ENCODE measurements at places on chromosomes 2 and 18. TPM values are rescaled to one million over a fixed set of nuclear protein-coding genes. Genes with fewer than 3 reads are reported as not detected.

Gene TUBA3E
- not detected for total RNA-seq

Gene LYPD6
- 1.6 TPM for total RNA-seq

Gene NBAS
- total RNA-seq = 87.3 TPM

DNA sequence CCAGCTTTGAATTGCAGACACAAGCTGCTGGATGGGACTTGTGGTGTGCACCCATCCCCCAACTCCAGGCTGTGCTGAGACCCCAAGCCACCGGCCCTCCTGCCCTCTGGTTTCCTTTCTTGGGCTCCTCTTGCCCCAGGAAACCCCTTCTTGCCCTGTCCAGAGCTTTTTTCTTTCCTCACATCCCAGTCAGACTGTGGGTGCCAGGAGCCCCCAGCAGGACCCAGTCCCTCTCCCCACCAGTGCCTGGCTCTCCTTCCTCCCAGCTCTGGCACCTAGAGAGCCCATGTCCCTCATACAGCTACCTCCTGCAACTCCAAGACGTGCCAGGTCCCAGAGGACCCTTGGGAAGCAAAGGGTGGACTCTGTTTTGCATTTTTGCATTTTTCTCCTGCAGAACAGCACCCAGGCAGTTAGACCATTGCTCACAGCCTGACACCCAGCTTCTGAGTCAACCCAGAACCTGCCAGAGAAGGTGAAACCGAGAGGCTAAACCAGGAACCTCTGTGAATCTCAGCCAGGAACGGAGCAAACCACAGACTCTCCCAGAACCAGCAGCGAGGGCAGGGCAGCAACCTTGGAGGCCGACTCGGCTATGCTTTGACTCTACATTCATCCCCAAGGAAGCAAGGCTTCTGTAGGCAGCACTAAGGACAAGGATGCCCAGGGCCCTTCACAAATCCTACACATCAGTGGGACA, 221.1 kb downstream of the ANAPC1 start:
- peak; percentile 56 for DNase-seq

DNA sequence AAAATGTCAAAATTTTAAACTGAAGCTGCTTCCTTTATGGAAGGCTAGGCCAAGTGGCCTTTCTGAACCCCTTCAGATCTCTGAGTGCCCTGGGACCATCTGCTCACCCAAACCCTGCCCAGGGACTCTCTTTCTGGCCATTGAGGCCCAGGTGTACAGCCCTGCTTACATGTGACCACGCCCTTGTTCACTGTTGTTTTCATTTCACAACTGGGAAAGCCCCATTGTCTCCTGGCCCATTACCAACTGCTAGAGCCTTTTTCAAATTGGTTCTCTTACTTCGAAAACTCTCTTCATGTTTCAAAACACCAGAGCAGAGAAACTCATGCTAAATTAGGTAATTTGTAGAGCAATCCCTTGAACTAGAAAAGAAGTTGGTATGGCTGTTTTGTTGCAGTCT, 219.5 kb upstream of the TANK start:
- peak; percentile 56 for DNase-seq

Gene RND3
- total RNA-seq = 208 TPM

DNA sequence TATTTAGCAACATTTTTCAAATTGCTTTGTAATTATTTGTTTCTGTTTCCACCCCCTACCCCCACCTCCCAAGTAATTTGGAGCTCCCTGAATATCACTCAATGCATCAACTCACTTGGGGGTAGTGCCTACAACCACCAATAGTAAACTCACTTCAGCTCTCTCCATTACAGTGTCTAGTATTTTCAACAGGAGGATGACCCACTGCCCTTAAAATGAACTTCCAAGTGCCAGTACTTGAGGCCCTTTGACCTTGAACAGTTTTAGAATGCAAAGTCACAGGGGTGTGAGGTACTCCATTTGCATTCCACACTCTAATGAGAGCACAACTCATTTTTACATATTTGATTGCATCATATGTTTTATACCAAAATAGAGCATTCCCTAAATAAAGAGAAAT, 523.0 kb downstream of the ERBB4 start:
- no peak for DNase-seq

DNA sequence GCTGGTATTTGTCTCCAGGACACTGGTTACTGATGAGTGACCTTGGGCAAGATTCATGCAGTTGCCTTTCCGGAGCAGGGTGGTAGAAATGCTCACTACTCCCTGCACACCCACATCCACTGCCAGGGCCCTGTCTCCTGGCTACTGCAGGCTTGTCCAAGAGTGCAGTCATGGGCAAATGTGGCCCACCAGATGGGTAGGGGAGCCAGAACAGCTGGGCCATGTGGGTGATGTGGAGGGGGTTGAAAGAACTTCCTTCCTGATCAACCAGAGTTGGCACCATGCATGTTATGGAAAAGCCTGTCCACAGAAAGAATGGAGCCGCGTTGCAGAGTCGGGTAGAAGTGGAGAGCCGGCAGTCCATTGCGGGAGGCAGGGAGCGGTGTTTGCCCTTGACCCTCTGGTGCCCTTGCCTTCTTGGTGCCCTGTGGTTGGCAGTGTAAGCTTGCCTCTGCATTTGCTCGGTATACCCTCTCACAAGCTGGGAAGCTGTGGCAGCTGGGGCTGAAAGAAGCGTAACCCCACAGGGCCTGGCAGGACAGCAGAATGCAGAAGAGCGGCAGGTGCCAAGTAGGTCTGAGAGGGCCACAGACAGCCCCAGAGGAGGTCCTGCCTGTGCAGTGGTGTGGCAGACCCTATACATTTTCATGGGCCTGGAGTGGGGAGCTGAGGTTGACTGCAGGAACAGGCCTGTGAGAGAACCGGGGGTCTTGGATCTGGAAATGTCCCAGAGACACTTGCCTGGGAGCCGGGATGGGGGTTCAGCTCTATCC, 253.2 kb downstream of the TFCP2L1 start:
- no peak for DNase-seq

- no peak for DNase-seq
Measured at GRCh38 chr2:189794310-189794709, 10.1 kb downstream of the PMS1 start.

Gene ORC2
- total RNA-seq = 20.7 TPM

DNA sequence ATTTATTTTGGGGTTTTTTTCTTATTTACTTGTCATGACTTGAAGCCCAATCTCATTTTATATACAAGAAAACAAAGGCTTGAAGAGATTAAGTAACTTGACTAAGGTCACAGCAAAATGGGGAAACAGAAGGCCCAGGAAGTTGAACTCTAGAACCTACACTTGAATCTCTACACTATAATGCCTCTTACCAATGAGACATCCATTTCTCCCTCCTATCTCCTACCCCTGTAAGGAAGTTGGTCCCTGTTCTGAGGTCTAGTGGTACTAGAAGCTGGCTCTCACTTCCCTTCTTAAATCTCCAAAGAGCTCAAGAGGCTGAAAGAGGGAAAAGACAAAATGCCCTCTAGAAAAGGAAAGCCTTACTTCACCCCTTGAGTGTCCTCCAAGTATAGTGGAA, 25.5 kb upstream of the IHH start:
- no peak for DNase-seq

Gene TDRD15
- total RNA-seq = not detected

Gene ICA1L
- total RNA-seq = 3.3 TPM

- peak; percentile 93 for DNase-seq
Measured at GRCh38 chr2:84906900-84907714, 1.7 kb downstream of the TMSB10 start.

DNA sequence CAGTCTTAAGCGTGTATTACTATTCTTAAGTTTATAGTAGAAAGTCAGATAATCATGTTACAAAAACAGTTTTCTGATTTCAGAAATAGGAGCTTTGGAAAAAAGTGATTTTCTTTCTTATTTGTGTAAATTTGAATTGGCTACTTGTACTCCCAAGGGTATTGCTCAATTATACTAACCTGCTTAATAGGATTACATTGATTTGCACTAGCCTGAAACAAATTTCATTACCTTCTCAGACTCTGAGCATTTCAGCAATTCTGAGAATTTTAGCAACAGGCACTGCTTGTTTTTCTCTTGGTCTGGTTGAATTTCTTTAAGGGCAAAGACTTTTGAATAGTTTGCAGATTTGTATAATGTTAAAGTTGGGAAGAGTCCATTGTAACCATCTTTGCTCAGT, 87.2 kb upstream of the NXPH2 start:
- DNase-seq = no peak

GRCh38 chr2:181190711-181191110, 210.3 kb downstream of the UBE2E3 start:
- no peak for DNase-seq

Gene RNPEPL1
- 74.1 TPM for total RNA-seq

GRCh38 chr2:200350850-200351285, 44.4 kb downstream of the SPATS2L start:
- DNase-seq = peak; percentile 77

Gene CDH19
- total RNA-seq = not detected

DNA sequence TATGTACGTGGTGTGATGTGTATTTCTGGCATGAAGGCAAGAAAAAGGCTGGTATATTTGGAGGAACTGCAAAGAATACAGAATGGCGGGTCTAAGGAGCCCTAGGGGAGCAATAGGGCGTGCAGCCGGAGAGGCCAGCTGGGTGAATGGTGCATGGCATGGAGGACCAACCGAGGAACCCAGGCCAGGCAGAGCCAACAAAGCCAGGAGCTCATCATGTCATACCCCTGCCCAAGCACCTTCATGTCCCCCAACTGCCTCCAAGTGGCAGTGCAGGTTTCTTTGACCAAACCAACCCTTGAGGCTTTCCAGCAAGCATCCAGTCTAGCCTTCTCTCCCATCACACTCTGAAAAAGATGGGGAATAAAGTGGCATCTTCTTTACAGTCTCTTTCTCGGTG, 8.9 kb upstream of the KCNK3 start:
- DNase-seq = no peak

Gene CNDP1
- 0.05 TPM for total RNA-seq

Gene ZAP70
- total RNA-seq = not detected

DNA sequence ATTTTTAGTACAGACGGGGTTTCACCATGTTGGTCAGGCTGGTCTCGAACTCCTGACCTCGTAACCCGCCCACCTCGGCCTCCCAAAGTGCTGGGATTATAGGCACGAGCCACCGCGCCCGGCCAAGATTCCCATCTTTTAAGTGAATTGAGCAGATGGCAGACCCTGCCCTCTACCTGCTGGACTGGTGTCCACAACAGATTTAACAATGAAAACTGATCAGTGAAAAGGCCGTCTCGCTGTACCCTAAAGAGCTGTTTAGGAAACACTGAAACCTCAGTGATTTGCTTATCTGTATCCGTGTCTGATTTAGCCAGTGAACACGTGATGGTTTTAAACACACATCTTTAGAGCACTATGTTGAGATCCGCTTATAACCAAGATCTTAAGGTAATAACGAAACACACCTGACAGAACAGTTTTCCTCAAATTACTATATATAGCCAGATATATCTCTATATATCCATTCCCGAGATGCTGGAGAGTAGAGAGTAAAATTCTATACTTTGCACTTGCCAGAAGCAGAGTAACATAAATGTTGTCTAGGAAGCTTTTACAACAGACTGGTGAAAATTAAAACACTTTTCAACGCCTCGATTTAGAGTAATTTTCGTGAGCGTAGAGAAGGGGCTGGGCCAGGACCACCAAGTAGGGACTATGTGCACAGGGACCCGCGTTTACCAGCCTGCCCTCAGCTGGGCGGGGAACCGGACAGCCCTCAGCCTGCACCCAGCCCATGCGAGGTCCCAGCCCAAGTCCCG, 594 bp downstream of the FAM161A start:
- DNase-seq = peak; percentile 34

DNA sequence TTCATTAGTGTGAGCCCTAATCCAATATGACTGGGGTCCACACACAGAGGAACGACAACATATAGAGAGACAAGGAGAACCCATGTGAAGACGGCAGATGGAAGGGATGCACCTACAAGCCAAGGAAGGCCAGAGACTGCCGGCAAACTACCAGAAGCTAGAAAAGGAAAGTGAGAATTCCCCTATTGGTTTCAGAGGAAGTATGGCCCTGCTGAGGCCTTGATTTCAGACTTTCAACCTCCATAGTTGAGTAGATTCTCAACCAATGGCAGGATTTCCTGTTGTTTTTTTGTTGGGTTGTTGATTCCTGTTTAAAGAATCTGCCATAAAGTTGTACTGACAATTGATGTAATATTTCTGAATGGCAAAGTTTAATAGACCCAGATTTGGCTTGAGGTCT, 241.5 kb downstream of the SATB2 start:
- no peak for DNase-seq

- no peak for DNase-seq
Measured at GRCh38 chr2:112967023-112967422, 10.8 kb upstream of the IL36G start.

Gene KCNK3
- total RNA-seq = 9.6 TPM

DNA sequence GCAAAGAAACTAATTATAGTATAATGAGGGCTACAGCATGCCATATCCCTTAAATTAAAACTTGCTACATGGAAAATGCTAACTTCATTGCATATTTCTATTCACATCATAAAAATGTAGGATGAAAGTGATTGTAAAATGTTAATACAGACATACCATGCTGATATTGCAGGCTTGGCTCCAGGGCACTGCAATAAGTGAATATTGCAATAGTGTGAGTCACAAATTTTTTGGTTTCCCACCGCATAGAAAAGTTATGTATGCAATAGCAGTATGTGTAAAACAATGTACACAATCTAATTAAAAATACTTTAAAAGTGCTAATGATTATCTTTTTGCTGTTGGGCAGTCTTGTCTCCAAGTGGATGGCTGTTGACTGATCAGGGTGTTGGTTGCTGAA, 162.1 kb downstream of the CD8B2 start:
- no peak for DNase-seq

DNA sequence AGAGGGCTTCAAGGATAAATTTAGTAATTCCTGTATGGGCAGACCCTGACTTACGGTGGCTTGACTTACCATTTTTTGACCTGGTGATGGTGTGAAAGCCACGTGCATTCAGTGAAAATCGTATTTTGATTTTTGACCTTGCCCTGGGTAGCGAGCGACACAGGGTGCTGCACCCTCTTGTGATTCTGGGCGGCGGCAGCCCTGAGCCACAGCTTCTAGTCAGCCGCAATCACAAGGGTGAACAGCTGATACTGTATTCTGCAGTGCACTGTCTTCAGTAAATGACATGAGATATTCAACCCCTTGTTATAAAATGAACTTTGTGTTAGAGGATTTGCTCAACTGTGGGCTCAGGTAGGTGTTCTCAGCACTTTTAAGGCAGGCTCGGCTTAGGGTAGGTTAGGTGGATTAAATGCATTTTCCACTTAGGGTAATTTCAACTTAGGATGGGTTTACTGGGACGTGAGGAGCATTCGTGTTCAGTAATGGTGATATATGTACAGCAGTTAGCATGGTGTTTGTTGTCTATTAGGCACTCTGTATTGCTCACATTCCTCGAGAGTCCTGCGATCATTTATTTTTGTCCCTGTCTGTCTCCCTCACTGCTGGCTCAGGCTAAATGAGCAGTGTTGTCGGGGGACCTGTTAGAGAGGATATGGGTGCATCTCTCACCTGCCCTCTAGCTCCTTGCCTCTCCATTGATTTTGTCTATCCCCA, 109.9 kb downstream of the CEP192 start:
- DNase-seq = no peak

GRCh38 chr2:138335036-138335435, 166.5 kb upstream of the SPOPL start:
- no peak for DNase-seq

Gene IL36RN
- total RNA-seq = 0.69 TPM

GRCh38 chr2:145623136-145623535, 1103.2 kb upstream of the ZEB2 start:
- DNase-seq = peak; percentile 63

- DNase-seq = peak; percentile 100
Measured at GRCh38 chr2:216012133-216012829, 1.1 kb downstream of the MREG start.

Gene SLC4A5
- total RNA-seq = 1.2 TPM
